ENCODE measurements at places on chromosomes 6 and 20.
A peak's percentile ranks its signal among the peaks of the same experiment; 100 is the strongest.

DNA sequence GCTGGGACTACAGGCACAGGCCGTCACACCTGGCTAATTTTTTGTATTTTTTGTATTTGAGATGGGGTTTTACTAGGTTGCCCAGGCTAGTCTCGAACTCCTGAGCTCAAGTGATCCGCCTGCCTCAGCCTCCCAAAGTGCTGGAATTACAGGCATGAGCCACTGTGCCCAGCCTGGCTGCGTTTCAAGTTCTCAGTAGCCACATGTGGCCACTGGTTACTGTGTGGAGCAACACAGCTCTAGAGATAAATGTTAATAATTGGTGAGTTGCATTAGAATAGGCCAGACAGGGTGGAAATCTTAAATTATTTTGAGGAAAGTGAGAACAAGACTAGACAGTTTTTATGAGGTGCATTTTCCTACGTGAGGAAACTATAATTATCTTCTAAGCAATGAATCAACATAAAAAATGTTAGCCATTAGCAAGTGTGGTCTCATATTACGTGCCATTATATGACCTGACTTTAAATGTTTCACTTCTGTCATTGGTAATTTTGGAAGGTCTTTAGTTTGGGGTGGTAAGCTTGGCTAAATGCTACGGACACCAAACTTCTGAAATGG, 129.6 kb downstream of the PLEKHG1 start:
- no peak for DNase-seq

GRCh38 chr6:2186516-2186915, 58.9 kb downstream of the GMDS start:
- DNase-seq = no peak

DNA sequence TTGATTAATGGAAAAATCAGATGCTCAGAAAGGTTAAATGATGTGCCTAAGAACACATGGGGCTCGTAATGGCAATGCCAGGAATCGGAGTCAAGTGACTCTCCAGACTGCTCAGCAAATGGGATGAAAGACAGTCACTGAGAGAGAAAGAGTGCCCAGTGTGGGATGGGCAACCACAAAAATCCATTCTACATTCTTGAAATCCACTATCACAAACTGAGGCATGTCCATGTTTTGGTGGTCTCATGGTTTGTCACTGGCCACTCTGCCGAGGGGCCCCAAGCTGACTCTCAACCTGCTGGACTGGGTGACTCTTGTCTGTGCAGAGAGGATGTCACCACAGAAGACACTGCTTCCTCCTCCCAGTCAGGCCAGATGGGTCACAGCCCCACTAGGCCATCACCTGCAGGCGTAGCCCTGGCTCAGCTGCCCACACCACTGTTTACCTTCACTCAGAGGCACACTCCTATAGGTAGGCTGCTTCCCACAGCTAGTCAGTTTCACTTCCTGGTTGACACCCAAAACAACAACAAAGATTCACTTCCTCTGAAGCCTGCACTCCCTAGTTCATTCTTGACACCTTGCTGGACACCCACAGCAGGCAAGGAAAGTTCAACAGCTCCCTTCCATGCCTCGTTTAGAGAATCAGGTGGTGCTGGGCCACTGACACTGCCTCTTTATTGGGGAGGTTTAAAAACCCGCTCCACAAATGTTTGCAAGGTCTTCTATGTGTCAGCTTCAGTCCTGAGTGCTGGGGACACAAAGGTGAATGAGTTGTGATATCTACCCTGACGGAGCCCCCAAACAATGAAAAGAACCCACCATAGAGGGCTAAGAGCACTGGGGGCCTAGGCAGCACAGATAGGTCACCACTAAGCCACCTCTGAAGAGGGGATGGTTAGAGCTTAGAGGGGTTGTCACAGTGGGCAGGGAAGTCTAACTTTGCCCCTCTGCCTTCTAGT, 21.7 kb downstream of the MAP1LC3A start:
- no peak for DNase-seq

DNA sequence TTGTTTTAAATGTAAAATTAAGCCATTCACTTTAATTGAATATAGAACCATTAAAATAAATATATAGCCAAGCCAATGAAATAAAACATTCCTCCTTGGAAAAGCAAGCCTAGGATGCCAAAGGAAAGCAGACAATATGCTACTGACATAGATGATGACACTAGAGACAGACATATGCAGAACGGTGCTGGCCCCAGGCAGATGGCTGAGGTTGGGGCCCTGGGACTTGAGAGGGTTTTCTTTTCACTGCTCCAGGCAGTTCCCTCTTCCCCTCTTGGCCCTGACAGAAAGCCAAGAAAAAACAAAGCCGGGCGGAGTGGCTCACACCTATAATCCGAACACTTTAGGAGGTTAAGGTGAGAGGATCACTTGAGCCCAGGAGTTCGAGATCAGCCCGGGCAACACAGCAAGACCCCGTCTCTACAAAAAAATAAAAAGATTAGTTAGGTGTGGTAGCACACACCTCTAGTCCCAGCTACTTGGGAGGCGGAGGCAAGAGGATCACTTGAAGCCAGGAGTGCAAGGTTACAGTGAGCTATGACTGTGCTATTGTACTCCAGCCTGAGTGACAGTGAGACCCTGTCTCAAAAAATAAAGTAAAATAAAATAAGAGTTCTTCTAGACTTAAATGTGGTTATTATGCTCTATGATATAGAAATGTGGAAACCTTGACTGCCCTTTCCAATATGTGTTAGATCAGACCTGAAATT, 31.2 kb downstream of the FASTKD5 start:
- no peak for DNase-seq

GRCh38 chr20:23145281-23145700, 59.2 kb upstream of the CD93 start:
- DNase-seq = no peak

GRCh38 chr6:25388776-25389175, 109.6 kb downstream of the CARMIL1 start:
- no peak for DNase-seq

GRCh38 chr20:44692932-44693480, 22.2 kb upstream of the CCN5 start:
- peak; percentile 92 for DNase-seq

GRCh38 chr6:52293067-52293466, 8.5 kb upstream of the MCM3 start:
- DNase-seq = no peak

DNA sequence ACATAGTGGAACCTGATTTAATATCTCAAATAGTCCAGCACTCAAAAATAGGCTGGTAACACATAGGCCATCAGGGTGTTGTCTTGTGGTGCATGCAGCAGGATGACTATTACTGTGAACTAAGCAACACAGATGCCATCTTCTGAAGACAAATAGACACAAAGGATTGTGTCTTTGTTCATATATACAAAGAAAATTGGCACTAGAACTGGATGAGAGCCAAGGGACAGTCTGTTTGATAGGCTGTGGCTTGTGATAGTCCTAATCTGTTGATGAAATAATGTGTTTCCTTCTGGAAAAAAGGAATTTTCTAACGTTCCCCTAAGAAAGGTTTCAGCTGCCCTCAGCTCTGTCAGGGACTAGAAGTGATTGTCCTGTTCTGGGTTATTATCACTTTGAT, 129.8 kb downstream of the TPBG start:
- no peak for DNase-seq

- DNase-seq = no peak
These were observed 57.3 kb downstream of the DLL1 start for GRCh38 chr6:170233286-170234205.

DNA sequence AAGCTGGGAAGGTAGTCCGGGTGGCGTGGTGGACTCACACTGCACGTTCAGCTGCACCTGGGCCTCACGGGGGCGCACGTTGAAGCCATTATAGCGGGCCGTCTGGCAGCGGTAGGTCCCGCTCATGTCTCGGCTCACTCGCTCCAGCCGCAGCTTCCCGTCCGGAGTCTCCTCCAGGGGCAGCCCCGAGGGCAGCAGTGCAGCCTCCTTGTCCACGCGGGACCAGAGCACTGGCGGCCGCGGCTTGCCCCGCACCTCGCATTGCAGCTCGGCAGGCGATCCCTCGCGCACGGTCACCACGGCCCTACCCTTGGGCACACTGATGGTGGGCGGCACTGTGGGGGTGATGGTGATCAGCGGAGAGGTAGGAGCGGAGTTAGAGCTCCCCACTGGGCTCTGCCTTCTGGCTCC, 47.6 kb downstream of the MDGA1 start:
- DNase-seq = no peak

DNA sequence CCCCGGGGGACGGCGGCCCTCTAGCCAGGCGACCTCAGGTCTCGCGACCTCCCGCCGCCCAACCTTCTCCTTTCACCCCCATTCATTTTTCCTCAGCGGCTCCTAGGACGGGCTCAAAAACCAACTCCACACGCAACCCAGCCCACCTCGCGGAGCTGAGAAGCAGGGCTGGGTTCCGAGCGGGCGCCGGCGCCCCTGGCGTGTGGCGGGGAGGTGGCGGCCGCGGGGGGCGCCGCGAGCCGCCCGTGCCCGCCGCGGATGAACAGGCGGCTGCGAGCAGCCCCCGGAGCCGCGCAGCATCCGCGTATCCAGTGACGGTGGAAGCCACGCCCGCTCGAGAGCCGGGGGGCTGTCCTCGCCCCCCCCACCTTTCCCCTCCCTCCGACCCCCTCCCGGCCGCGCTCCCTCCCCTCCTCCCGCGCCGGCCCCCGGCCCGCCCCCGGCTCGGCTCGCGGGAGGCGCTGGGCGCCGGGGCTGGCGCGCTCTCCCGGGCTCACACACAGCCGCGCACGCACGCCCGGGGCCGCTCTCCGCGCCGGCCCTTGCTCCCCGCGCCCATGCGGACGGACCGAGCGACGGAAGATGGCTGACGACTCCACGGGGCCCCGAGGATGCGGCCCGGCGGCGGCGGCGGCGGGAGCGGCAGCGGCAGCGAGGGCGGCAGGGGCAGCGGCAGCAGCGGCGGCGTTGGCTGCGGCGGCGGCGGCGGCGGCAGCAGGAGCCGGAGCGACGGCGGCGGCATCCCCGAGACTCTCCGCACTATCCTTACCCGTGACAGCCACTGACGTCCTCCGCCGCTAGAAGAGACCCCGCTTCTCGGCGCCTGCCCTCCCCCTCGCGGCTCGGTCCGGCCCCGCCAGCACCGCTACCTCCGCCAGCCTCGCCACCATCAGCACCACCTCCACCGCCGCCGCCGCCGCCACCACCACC, at the start of gene SOBP:
Gene SOBP (plus strand): TSS at position 482 of the 930 bp plus-strand sequence. CDS start 500 bp downstream, outside the sequence.
- DNase-seq = peak; percentile 48

- no peak for DNase-seq
These were observed 7.7 kb upstream of the STK35 start for GRCh38 chr20:2093883-2094282.

- peak; percentile 50 for DNase-seq
These were observed 1.6 kb downstream of the ZBTB2 start for GRCh38 chr6:151389618-151390275.

GRCh38 chr6:124671324-124671723, 290.9 kb upstream of the RNF217 start:
- DNase-seq = no peak

DNA sequence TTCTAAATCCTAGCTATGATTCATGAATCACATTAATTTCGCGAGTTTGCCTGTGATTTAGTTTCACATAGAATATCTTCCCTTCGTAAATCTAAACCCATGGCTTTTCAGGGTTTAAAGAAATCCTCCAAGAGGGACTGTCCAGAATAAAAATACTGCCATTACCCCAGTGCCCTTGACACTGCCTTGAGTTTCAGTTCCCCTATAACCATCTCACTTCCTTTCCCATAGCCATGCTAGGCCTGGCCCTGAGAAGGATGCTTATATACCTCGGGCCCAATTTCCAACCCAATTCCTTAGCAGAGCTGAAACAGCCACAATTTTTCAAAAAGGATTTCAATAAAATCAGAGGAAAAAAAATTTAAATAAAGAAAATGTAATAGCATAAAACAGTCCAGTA, 697.3 kb downstream of the FRK start:
- DNase-seq = no peak

DNA sequence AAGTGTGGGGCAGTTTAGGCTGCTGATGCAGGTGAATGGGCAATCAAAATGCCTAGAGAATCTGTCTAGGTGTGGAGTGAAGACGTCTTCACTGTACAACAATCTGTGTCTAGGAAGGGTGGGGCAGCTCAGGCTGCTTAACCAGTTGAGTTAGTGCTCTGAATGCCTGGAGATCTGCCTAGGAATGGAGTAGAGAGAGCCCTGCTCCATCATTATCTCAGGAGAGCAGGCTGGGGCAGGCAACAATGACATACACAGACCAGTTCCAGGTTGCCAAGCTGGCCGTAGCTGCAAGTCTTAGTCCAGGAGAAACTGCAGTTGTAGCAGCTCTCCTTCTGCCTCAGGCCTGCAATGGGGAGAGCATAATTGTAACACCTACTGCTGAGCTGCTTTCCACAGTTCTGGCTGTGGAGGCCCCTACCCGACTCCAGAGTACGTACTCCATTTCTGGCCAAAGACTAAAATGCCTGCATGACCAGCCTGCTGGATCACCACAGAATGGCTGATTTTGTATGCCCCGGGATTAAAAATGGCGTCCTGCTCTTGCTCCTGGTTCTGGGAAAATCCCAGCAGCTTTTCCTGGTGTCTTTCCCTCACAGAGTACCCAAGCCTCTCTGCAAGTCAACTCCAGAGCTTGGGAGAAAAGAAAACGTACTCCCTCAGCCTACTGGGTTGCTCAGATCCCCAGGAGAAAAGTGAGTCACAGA, 545.4 kb downstream of the ADGRB3 start:
- DNase-seq = no peak

GRCh38 chr20:52078289-52078688, 113.3 kb downstream of the ZFP64 start:
- no peak for DNase-seq

- no peak for DNase-seq
These were observed 223.1 kb upstream of the AGPAT4 start for GRCh38 chr6:161496941-161497340.

GRCh38 chr20:23118144-23118543, 32.0 kb upstream of the CD93 start:
- DNase-seq = no peak

- DNase-seq = peak; percentile 69
These were observed 179.5 kb upstream of the AKAP12 start for GRCh38 chr6:151060096-151060765.

DNA sequence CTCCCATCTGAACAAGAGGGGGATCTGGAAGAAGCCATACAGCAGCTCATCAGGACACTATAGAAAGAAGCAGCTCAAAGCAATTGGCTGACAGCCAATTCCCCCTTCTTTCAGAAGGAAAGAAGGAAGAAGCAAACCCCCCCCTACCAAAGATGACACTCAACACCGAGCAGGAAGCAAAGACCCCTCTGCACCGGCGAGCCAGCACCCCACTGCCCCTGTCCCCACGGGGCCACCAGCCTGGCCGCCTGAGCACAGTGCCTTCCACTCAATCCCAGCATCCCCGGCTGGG, 1.2 kb downstream of the REM1 start:
- no peak for DNase-seq

DNA sequence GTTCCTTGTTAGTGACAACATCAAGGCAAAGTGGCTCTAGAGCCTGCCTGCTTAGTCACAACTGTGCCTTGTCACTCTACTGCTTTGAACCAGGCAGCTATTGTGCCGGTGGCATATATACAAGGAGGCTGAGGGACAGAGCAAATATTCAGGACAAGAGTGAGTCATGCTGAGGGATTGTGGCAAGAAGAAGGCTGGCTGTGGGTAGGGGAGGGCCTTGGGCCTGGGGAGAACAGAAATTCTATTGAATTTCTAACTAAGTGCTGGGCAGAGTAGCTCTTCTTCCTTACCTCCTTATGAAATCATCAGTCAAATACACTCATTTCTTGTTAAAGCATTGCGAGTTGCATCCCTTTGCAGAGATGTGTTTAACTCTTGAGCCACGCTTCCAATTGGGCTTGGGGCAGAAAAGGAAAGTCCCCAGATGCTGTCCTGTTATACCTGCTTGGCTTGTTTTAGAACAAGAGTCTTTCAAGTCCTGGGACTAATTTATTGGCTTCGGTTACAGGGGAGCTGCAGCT, 59.7 kb downstream of the PFDN4 start:
- DNase-seq = peak; percentile 91
